ENCODE measurements at places on chromosomes 1 and 21. TPM values are rescaled to one million over a fixed set of nuclear protein-coding genes. Genes with fewer than 3 reads are reported as not detected.

Gene XCL1
- not detected for total RNA-seq

Gene NCMAP
- total RNA-seq: 0.73 TPM

Gene CTTNBP2NL
- 47.4 TPM for total RNA-seq

Gene DCAF8
- 137 TPM for total RNA-seq

DNA sequence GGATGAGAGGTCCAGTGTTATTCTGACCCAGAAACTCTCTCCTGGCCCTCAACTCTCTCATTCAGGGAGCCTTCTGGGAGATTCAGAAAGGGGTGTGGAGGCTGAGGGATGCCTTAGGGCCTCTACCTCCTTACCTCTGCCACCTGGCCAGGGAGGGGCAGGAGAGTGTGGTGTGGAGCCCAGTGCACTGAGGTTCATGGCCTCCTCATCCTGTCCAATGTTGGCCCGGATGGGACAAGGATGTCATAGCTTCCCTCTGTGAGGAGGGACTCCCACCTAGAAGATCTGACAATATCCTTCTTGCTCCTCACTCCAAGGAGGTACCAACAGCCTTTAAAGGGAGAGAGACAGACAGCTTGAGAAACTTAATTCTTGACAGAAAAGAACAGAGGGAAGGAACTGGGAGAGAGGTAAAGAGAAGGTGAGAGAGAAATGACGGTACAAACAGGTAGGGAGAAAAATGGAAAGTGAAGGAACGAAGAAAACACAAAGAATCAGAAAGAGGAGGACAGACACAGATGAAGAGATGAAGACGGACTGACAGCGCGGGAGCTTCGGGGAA, 779 bp downstream of the BEND5 start:
- no peak for DNase-seq
